ENCODE measurements at places on chromosomes 6 and 20.

GRCh38 chr6:3230900-3231246, 3.4 kb upstream of the TUBB2B start:
- DNase-seq: no peak

GRCh38 chr6:130322673-130323268, 43.0 kb upstream of the TMEM200A start:
- DNase-seq: peak; percentile 42

GRCh38 chr20:1034415-1034789, 32.3 kb upstream of the RSPO4 start:
- no peak for DNase-seq

GRCh38 chr6:161031721-161032495, 40.3 kb downstream of the MAP3K4 start:
- no peak for DNase-seq

- no peak for DNase-seq
These were observed 6.3 kb upstream of the PPP1R16B start for GRCh38 chr20:38799203-38799602.

- DNase-seq: no peak
These were observed 13.8 kb downstream of the SIGLEC1 start for GRCh38 chr20:3698591-3699001.

- no peak for DNase-seq
These were observed 58.9 kb downstream of the KIZ start for GRCh38 chr20:21184819-21185218.

DNA sequence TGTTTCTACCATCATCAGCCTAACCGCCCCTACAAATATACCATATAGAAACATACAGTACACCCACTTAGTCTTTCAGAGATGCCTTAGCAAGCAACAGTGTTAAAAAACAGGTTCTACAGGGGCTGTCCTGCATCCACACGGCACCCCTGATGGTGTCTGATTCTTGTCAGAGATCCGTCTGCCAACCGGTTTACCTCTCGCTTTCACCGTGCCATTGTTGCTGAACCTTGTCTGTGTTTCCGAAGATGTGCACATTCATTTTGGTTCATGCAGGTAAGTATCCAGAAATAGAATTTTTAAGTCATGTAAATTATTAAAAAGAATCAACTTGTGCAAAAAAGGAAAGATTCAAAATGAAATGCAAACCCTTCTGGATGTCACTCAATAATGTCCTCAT, 52.9 kb downstream of the EPHA7 start:
- DNase-seq: no peak

- DNase-seq: peak; percentile 26
These were observed 719 bp upstream of the EDN1 start for GRCh38 chr6:12289365-12289919.

GRCh38 chr6:6283746-6284145, 36.7 kb downstream of the F13A1 start:
- no peak for DNase-seq

GRCh38 chr6:97423190-97423589, 140.2 kb upstream of the MMS22L start:
- DNase-seq: no peak

- peak; percentile 74 for DNase-seq
These were observed 12.8 kb downstream of the STK4 start for GRCh38 chr20:44979090-44979621.

DNA sequence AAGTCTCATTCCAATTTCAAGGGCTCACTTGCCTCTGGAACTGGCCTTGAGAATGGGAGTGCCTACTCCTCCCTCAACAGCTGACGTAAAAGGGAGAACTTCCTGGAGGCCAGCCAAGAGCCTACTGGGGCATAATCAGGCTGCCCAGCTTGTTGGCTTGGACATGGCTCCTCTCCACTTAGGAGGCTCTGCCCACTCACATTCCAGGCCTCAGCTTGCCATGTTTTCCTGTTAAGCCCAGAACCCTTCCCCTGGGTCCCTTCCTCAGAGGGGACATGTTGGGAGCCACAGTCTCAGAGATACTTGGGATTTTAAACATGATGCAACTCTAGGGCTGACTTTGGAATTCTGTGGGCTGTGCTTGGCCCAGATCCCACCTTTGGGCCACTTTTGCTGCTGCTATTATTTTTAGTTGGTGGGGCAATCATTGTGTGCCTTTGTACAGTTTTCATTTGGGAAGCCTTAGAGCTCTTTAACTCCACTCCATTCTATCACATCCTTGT, 31.5 kb upstream of the ADTRP start:
- DNase-seq: no peak

DNA sequence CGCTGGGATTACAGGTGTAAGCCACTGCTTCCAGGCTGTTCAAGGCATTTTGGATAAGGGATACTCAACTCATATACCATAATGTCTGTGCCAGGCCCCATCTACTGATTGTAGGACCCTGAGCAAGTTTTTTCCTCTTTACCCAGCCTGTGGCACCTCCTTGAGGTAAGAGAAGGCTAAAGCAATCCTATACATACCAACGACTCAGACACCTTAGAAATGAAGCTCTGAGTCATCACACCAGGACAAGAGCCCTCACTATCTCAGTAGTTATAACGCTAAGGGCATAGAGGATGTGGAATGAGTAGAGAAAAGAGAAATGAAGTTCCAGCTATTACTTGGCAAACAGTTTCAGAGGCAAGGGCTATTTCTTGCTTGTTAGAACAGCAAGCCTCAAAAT, 16.9 kb downstream of the NDRG3 start:
- DNase-seq: no peak

DNA sequence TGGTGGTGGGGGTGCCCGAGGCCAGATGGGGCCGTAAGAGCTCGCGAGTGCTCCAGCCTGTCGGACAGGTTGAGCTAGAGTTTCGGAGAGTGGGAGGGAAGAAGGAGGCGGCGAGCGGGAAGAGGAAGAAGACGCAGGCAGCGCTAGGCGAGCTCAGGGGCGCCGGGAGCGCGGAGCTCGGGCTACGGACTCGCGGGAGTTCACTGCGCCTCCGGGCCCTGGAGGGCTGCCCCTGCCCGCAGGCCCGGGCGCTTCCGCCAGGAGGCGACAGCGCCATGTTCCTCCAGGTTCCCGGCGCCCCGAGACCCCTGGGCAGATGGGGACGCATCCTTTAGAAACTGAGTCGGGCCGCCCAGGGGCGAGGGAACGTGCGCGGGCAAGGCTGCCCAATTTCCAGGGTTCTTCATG, 984 bp downstream of the TFAP2C start:
- DNase-seq: no peak

- no peak for DNase-seq
These were observed 21.6 kb upstream of the MYB start for GRCh38 chr6:135159531-135159930.

- no peak for DNase-seq
These were observed 51.8 kb upstream of the MYB start for GRCh38 chr6:135129136-135129856.

GRCh38 chr6:170429450-170429849, 122.9 kb downstream of the FAM120B start:
- DNase-seq: no peak

DNA sequence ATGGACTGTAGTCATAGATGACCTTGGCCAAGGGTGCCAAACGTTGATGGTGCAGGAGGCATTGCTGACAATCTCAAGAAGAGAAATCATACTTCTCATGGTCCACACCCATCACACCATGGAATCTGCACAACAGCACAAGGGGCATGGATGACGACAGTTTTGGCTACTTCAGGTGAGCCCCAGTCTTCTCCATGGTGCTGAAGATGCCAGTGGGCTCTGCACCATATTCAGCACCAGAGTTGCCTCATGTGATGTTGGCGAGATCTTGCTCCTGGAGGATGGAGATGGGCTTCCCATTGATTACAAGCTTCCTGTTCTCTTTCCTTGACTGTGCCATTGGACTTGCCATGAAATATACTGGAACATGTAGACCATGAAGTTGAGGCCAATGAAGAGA, 188.9 kb downstream of the NRN1 start:
- no peak for DNase-seq

GRCh38 chr6:33958526-33959328, 154.9 kb upstream of the MLN start:
- no peak for DNase-seq

DNA sequence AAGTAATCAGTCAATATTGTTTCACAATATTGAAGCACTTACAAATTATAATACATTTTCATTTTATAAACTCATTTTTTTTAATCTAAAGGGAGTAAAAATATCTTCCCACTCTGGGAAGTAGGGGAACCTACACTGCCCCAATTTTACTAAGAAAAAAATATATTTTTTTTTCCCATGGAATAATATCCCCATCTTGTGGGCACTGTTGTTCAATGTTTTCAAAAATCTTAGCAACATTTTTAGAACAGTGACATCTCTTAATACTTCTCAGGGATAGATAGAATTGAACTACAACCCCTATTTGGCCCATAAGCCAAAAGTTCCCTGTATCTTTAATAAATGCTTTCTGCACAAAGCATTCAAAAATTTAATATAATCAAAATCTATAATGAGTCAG, 42.9 kb downstream of the ARHGAP18 start:
- no peak for DNase-seq

DNA sequence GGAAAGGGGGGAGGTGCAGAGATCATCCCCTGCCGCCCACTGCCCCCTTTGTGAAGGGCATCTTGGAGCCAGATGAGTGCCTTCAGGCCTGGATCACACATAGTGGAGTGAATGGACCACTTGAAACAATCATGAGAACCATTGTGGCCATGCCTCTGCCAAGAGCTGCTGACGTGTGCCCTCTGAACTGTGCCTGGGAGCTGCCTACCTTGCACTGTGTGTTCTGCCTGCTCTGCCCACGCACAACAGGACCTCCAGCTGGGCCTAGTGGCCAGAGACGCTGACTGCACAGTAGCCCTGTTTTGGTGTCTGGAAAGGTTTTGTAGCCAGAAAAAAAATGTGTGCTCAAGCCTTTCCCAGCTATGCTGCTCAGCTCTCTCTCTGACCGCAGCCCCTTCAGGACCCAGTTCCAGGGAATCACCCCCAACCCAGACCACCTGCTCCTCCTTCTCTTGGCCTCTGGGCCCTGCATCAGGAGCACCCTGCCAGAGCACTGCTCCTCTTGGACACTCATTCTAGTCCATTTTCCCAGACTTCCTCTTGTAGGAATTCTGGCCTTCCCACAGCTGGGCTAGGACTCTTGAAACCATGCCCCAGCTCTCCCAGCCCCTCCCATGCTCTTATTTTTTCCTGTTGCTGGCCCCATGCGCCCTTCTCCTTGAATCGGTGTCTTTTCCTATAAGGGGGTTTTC, 1.6 kb upstream of the ADIG start:
- no peak for DNase-seq
